ENCODE measurements at places on chromosomes 1 and 21. TPM values are rescaled to one million over a fixed set of nuclear protein-coding genes. Genes with fewer than 3 reads are reported as not detected.

Gene BCL2L15
- total RNA-seq = 0.88 TPM

Gene UBIAD1
- 21.2 TPM for total RNA-seq

Gene DNAJC6
- total RNA-seq = 0.89 TPM

Gene ILDR2
- total RNA-seq = 2.4 TPM

Gene LCE6A
- not detected for total RNA-seq

- no peak for DNase-seq
Observed at GRCh38 chr1:241614572-241614971, 25.6 kb downstream of the CHML start.

DNA sequence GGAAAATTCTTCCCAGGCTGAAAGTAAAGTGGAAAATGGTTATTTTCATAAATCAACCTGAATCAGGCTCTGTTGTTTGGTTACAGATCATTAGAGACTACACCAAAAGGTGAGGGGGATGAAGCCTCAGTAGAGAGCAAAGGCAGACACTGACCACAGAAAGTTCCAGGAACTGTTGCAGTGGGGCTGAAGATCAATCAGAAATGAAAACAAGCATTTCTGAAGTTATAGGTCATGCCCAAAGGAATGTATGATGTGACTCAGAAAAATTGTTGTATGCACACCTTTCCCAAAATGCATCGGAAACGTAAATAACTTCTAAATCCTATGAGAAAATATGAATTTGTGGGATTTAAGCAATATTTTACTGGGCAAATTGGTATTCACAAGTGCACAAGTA, 63.3 kb downstream of the FYB2 start:
- no peak for DNase-seq
